Hematopoietic multipotent progenitor cell treated with erythropoietin and hydrocortisone succinate and interleukin-3 and kit ligand, for 8 days (in vitro differentiated cells): ENCODE measurements at places on chromosomes 4 and X.

GRCh38 chr4:175639346-175639745 lies 172.7 kb downstream of the GPM6A start:
- DNase-seq, result no peak

- no peak for DNase-seq
These were observed 56.2 kb upstream of the MAPK10 start for GRCh38 chr4:86416081-86416480.

GRCh38 chrX:143121477-143121876 lies 95.7 kb downstream of the SPANXN4 start:
- no peak for DNase-seq

GRCh38 chr4:110085131-110085530 lies 113.3 kb downstream of the ELOVL6 start:
- peak; percentile 69 for DNase-seq

GRCh38 chr4:173731257-173731656 lies 201.2 kb upstream of the HAND2 start:
- DNase-seq, result no peak

DNA sequence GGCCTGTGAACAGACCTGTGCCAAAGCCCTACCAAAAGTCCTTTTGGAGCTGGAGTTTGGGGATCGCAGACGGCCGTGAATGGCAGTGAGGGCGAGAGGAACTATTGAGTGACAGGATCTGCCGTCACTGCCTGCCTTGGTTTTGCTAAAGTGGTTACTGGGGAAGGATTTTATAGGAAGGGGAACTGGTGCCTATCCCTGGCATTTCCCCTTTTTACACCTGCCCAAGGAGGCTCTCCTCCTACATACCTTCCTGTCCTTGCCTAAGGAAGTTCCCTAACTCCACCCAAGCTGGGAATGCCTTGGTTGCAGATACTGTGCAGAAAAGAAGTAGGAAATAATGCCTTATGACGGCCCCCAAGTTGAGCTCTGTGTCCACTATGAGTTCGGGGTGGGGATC lies 14.5 kb downstream of the LONRF3 start:
- no peak for DNase-seq

- no peak for DNase-seq
These were observed 575 bp upstream of the KLHL5 start for GRCh38 chr4:39061457-39061856.

DNA sequence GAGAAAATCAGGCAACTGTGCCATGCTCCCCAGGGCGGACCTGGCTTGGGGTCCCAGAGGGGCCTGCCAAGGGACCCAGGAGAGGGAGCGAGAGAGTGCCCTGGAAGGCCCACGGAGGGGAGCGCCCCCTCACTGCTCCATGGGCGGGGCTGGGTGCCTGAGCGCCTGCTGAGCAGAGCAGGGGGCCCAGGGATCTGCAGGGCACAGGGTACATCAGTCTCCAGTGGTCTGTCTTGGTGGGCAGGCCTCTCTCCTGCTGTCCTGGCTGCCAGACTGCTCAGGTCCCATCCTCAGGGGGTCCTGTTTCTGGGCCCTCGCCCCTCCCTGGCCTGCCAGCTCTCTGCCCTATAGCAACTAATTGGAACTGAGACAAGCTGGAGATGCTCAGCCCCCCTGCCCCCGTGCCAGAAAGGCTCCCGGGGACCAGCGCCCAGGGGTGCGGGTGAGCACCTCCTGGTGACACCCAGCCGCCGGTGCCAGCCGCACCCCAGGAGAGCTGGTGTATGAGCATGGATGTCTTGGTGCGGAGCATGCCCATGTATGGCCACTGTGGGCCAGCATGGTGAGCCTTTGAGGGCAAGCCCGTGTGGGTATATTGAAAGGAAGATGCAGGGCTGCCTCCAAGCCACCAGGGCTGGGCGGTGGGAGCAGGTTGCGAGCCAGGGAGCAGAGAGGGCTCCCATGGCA lies 1.3 kb downstream of the BGN start:
- DNase-seq, result no peak

DNA sequence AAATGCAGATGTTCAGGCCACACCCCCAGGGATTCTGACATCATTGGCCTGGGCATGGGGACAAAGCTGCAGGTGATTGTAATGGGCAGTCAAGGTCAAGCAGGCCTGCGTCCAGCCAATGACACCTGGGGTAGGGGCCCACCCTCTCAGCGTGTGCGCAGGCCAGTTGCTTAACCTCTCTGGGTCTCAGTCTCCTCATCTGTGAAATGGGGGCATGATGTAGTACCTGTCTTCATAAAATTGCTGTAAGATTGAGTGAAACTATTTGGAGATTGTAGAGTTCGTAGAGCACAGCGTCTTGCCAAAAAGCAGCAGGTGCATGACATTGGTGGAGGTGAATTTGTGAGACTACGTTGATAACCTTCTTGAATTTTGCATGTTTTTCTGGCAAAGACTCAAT lies 21.2 kb downstream of the RS1 start:
- DNase-seq, result no peak

DNA sequence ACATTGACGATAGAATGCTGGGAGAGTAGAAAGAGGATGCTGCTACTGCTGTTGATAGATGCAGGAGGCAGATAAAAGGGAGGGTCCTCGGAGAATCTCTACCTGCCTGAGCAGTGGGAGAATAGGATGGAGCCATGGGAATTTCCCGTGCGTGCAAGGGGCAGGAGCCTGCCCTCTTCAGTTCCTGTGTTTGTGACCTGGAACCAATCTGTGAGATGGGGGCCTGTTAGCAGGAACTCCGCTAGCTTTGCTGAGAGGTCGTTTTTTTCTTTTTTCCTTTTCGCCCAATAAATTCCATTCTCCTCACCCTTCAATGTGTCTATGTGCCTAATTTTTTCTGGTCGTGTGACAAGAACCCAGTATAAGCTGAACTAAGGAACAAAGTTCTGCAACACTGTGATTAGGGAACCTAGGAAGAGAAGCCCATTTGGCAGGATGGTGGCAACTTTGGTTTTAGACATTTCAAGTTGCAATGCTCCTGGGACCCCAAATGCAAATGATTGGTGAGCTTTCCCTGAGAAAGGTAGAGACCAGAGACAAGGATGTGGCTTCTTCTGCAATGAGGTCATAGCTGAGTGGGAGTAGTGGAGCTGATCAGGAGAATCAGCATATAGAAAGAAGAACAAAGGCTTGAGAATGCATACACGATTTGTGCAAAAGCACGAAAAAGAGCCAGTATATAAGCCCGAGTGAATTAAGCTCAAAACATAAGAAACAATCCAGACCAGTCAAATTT lies 23.9 kb downstream of the SLC39A8 start:
- DNase-seq, result no peak

DNA sequence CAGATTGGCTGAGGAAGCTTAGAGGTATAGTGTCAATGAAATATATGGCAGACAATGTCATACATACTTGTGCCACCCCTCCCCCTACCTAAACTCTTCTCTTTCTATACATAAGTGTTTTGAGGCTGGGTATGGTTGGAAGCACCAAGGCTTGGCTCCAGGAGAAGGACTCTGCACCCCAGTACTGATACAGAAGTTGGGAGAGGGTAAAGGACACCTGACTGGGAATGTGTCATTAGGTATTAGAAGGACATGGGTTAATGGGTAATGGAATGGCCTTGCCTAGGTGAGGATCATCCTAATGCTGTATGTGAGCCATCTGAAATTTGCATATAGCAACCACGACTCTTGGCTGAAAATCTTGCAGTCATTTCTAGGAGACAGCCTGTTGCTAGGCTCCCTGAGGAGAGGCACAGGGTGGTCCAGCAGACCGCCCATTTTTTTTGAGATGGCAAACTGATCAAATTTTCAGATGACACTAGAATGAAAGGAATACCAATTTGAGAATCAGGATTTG lies 26.8 kb upstream of the AP1S2 start:
- no peak for DNase-seq

GRCh38 chrX:40152173-40152711 lies 54.5 kb upstream of the BCOR start:
- peak; percentile 58 for DNase-seq

- DNase-seq, result peak; percentile 37
These were observed 25.9 kb downstream of the ZNF721 start for GRCh38 chr4:472881-473569.

DNA sequence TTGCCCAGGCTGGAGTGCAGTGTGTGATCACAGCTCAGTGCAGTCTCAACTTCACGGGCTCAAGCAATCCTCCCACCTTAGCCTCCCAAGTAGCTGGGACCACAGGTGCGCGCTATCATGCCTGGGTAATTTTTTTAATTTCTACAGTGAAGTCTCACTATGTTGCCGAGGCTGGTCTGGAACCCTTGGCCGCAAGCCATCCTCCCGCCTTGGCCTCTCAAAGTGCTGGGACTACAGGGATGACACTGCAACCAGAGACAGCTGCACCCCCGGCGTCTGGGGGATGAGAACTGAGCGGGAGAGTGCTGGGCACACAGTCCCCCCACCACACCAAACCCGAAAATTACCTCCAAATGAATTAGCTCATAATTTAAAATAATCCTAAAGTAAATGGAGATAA lies 33.1 kb upstream of the GTPBP6 start:
- DNase-seq, result no peak

DNA sequence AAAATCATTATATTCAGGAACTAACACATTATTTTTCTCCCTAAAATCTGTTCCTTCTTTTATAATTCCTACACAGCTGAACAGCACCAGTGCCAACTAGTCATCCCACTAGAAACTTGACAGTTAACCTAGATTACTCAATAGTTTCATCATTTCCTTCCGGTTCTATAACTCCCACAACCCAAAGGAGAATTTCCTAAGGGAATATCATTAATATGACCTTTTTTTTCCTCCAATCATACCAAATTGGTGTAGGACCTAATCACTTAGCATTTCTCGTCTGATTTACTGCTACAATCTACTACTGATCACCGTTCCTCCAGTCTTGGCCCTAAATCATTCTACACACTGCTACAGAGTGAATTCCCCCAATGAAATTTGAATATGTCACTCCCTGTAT lies 45.9 kb downstream of the WDFY3 start:
- DNase-seq, result no peak

DNA sequence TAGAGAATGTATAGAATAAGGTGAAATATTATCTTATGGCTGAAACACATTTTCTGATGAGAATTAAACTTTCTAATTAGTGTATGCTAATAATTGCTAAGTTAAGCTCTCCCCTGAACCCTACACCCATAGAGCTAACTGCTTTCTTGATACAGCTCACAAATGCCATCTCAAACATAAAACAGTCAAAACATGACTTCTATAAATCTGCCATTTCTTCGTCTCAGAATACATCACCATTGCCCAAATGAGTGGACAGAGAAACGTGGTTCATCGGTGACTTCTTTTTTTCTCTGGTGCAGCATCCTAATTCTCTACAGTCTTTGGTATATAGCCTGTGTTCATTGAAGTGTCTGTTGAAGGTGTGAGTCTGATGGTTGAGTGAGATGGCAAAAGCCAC lies 554.6 kb downstream of the NLGN4X start:
- DNase-seq, result no peak

GRCh38 chr4:86706923-86707597 lies 112.9 kb downstream of the PTPN13 start:
- no peak for DNase-seq

GRCh38 chr4:39227906-39228305 lies 45.6 kb downstream of the WDR19 start:
- DNase-seq, result no peak

DNA sequence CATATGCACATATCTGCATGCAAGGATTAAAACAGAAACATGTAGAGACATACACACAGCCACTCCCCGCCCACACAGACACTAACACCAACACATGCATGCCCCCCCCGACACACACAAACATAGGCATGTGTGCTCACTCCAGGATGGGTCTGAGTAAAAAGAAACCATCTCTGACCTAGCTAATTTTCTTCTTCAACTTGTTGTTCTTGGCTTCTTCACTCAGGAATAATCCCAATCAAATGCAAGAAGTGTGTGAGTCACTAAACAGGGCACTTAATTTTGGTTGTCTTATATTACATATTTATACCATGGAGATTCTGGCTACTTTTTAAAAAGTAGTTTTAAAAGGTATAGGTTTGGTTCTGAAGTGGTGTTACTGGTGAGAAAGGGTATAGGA lies 28.3 kb downstream of the ENOX2 start:
- DNase-seq, result no peak

DNA sequence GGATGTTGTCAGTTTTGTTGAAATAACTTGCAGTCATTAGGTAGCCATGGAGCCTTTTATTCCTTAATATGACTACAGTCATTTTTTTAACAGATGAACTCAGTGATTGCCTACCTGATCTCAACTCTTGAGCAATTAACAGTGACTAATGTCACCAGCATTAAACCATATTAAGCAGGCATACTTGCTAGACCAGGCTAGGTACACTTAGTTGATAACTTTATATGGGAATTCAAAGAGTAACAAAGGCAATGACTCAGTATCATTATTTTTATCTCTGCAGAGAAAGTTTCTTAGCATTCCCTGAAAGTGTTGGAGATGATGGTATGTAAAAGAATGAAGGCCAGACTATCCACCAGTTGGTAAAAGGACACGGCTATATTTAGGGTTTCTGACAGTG lies at the start of gene C4orf54:
Gene C4orf54 (minus strand): TSS at position 31 of the 400 bp plus-strand sequence. CDS start 3,180 bp downstream, outside the sequence.
- no peak for DNase-seq

GRCh38 chr4:128450326-128451120 lies 162.9 kb upstream of the PGRMC2 start:
- DNase-seq, result no peak

DNA sequence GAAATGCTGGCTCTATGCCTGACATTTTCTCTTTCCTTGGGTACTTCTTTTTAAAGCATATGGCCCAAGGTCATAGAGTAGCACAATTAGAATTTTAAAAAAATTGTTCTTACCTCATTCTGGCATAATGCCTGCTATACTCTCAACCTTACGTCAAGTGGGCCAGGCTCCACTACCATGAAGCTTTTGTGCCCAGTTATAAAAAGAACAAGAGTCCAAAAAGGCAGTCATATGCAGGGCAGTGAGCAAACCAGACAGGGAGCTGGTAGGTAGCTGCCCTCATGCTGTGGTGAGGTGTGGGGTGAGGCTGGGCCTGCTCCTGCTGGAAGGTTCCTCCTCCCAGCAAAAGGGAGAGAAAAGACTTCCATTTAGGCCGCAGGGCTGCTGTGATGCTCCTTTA lies 64.4 kb upstream of the UCP1 start:
- no peak for DNase-seq

DNA sequence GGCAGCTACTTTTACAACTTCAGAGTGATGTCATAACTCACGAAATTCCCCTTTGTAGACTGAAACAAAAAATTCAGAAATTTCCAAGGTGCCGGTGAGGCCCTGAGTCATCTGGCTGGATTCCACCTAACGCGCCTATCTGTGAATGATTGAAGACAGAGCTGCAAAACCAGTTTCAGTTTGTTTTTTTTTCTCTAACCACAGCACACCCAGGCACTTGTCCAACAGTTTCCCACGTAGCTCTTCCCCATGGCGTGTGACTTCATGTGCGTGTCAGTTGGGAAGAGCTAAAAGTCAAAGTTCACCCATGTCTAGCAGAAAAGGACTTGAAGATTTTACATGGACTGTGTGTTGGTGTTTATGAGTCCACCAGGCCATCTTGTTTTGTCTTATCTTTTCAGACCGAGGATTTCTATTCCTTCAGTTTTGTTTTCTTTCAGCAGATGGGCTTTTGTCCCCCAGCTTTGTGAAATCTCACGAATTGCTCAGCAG lies 16.4 kb downstream of the TCEANC start:
- peak; percentile 86 for DNase-seq

DNA sequence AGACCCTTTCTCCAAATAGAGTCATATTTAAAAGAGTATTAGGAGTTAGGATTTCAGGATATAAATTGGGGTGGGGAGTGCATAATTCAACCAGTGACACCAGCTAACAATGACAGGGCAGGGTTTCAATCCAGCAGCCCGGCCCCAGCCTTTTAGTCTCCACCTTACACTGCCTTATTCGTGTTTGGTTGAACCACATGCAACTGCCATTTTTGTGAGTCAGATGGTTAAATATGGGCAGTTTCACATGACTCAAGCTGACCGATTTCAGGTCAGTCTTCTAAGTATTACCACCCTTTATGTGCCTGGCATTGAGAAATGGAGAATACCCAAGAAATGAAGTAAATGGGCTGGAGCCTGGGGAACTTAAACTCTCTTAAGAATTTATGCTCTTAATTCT lies 102.8 kb downstream of the STOX2 start:
- no peak for DNase-seq
